ENCODE measurements at places on chromosomes 2 and 18.
A peak's percentile ranks its signal among the peaks of the same experiment; 100 is the strongest.

DNA sequence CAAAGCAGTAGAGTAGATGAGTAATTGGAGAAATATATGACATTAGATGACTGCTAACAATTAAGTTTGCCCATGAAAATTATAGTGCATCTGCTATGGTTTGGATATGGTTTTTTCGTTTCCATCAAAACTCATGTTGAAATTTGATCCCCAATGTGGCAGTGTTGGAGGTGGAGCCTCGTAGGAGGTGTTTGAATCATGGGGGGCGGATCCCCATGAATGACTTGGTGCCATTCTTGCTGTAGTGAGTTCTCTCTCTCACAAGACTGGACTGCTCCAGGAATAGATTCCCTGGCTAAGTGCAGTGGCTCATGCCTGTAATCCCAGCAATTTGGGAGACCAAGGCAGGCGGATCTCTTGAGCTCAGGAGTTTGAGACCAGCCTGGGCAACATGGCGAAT lies 9.7 kb upstream of the CUL3 start:
- DNase-seq = no peak

GRCh38 chr18:34482204-34482603 lies 227.9 kb upstream of the DTNA start:
- no peak for DNase-seq

GRCh38 chr2:157355618-157356017 lies 30.0 kb upstream of the ERMN start:
- DNase-seq = no peak

GRCh38 chr2:43854671-43855070 lies 15.9 kb downstream of the ABCG8 start:
- no peak for DNase-seq

DNA sequence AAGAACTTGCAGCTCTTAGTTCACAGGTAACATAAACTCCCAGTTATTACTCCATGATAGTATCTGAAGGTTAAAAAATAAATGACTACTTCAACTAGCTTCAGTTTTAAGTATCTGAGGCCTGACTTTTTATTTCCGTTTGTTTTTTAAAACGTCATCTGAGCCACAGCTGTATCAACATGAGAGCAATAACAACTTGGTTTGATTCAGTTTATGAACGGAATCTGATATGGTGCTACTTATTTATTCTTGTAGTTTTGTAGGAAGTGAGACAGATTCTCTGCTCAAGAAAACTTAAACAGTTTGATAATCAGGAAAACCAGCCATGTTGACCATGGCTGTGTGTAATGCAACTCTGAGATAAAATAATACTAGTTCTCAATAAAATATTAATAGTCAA lies 34.9 kb downstream of the NAB1 start:
- no peak for DNase-seq

DNA sequence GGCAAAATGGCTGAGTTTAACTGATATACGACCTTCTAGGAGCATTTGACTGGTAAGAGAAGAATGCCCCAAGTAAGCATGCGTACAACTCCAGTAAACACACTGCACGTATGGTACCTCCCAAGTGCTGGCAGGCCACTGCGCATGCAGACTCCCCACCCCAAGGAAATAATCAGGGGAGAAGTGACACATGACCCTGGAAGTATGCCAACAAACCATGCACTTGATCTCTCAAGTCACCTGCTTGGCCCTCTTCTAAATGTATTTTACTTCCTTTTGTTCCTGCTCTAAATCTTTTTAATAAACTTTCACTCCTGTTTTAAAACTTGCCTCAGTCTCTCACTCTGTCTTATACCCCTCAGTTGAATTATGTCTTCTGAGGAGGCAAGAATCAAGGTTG lies 129.8 kb upstream of the COL5A2 start:
- no peak for DNase-seq

- peak; percentile 13 for DNase-seq
Observed at GRCh38 chr2:153230977-153231376, 247.6 kb downstream of the RPRM start.

GRCh38 chr2:127305990-127306585 lies 12.1 kb upstream of the ERCC3 start:
- DNase-seq = no peak

GRCh38 chr2:88342749-88343148 lies 109.7 kb downstream of the FOXI3 start:
- DNase-seq = no peak

- DNase-seq = no peak
Observed at GRCh38 chr2:6723865-6724604, 141.7 kb downstream of the CMPK2 start.

- peak; percentile 20 for DNase-seq
Observed at GRCh38 chr2:110105608-110106467, 9.8 kb downstream of the MALL start.

- DNase-seq = no peak
Observed at GRCh38 chr2:19198381-19198780, 160.0 kb downstream of the OSR1 start.

DNA sequence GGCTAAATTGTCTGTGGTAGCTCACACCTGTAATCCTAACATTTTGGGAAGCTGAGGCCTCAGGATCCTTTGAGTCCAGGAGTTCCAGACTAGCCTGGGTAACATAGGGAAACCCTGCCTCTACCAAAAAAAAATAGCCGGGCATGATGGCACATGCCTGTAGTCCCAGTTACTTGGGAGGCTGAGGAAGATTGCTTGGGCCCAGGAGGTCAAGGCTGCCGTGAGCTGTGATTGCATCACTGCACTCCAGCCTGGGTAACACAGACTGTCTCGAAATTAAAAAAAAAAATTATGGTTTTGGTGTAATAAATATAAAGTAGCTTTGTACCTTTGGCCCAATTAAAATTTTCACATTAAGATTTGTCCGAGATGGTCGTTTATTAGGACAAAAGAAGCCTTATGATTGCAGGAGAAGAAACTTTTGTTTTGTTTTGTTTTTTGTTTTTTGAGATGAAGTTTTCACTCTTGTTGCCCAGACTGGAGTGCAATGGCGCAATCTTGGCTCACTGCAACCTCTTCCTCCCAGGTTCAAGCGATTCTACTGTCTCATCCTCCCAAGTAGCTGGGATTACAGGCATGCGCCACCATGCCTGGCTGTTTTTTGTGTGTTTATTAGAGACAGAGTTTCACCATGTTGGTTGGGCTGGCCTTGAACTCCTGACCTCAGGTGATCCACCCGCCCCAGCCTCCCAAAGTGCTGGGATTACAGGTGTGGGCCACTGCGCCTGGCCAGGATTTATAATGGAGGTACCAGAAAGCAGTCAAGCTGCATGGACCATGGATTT lies 4.1 kb downstream of the MTA3 start:
- DNase-seq = no peak

- no peak for DNase-seq
Observed at GRCh38 chr2:96799623-96799935, 16.5 kb upstream of the CNNM3 start.

- DNase-seq = no peak
Observed at GRCh38 chr2:28397043-28397381, 4.4 kb downstream of the FOSL2 start.

DNA sequence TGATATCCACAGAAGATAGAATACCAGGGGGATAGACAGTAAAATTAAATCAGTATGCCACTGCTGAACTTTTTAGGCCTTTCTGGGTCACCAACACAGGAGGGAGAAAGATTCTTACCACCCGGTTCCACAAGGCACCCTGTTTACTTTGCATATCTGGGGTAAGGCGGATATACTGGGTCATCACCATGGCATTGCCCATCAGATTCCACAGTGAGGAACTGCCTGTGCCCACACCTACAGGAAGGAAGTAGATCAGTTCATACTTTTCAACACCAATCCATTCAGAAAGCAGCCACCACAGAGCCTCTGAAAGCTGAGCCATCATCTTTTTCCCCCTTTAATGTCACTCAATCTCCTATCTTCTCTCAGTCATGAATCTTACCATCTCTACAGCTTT lies 2.0 kb downstream of the LMAN2L start:
- no peak for DNase-seq

DNA sequence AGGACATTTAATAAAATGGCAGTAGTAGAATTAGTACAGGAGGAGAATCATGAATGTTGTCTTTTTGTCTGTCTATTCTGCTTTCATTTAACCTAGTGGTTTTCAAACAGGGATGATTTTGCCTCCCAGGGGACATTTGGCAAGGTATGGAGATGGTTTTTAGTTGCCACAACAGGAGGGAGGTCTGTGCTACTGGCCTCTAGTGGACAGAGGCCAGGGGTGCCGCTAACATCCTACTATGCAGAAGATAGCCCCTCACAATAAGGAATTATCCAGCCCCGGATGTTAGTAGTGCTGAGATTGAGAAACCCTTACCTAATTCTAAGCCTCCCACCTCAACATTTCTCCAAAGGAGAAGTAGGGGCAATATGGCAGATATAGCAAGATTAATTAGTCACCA lies 18.3 kb downstream of the FASTKD2 start:
- DNase-seq = peak; percentile 21

- no peak for DNase-seq
Observed at GRCh38 chr18:31407649-31408048, 31.1 kb downstream of the DSG4 start.

DNA sequence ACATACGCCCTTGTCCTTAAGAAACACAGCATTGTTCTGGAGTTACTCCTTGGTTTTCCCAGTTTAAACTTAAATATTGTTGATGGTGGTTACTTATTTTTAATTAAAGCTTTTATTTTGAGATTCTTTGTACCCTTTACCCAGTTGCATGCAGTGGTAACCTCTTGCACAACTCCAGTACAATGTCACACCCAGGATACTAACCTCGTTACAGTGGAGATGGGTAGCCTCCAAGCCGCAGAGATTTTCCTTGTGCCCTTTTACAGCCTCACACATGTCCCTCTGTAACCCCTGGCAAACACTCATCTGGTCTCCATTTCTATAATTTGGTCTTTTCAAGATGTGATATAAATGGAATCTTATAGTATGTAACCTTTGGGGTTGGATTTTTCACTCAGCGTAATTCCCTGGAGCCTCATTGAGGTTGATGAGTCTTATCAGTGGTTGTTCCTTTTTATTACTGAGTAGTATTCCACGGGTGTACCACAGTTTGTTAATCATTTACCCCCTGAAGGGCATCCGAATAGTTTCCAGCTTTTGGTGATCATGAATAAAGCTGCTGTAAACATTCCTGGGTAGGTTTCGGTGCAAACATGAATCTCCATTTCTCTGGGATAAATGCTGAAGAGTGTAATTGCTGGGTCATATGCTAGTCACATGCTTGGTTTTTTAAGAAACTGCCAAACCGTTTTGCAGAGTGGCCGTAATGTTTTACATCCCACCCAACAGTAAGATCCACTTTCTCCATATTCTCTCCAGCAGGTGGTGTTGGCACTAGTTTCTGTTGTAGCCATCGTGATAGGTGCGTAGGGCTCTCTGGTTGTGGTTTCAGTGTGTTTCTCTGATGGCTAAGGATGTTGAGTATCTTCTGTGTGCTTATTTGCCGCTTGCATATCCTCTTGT lies 68.6 kb downstream of the DGKD start:
- no peak for DNase-seq

GRCh38 chr2:236795861-236796219 lies 226.2 kb downstream of the ACKR3 start:
- no peak for DNase-seq

GRCh38 chr2:57417007-57417406 lies 629.6 kb upstream of the VRK2 start:
- DNase-seq = no peak

DNA sequence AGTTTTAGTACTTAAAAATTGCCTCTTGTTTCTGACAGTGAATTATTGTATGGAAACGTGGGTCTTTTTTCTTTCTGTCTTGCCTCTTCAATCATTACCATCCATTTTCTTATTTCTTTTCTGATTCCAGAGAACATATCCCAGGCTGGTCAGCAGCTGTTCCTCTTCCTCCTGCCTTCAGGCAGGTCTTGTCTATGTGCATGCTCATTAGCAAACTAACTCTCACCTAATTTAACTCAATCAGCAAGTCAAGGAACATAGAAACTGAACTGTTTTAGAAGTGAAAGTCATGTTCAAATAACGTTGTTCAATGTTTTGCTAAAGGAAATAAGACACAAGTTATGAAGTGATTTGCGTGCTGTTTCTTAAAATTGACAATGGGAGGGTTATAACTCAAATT lies 241.5 kb downstream of the PTGR3 start:
- DNase-seq = no peak

- no peak for DNase-seq
Observed at GRCh38 chr18:33665187-33665586, 87.2 kb downstream of the ASXL3 start.

DNA sequence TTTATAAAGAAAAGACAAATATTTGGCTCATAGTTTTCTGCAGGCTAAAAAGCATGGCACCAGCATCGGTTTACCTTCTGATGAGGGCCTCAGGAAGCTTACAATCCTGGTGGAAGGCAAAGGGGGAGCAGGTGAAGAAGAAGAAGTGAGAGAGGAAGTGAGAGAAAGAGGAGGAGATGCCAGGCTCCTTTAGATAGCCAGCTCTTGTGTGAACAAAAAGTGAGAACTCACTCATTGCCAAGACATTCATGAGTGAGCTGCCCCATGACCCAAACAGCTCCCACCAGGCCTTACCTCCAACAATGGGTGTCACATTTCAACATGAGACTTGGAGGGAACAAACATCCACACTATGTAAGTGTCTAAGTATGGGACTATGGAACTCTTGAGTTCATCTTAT lies 14.3 kb downstream of the CCDC150 start:
- no peak for DNase-seq

DNA sequence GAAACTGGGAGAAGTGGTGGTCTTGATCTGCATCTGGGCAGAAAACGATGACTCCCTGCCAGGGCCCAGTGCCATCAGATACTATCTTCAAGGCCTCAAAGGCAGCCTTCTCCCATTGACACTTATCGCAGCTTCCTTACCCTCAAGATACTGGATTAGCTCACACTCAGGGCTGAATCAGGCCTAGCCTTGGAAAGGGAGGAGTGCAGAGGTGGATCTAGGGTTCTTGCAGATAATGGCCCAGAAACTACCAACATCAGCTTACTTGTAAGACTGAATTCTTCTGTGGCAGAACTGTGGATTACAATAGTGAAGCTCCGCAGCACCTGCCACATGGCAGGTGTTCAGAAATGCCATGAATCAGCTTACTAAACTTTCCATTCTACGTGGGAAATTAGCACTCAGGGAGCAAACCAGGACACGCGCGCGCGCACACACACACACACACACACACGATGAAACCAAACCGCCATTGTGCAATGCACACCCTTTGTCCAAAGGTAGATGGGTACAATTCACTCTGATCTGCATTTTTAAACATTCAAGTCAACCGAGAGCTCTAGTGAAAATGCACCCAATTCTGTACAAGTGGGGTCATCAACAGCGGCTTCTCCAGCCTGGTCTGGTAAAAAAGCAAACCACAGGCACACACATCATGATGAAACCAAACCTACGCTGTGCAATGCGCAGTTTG lies 26.3 kb upstream of the TMEM182 start:
- no peak for DNase-seq

DNA sequence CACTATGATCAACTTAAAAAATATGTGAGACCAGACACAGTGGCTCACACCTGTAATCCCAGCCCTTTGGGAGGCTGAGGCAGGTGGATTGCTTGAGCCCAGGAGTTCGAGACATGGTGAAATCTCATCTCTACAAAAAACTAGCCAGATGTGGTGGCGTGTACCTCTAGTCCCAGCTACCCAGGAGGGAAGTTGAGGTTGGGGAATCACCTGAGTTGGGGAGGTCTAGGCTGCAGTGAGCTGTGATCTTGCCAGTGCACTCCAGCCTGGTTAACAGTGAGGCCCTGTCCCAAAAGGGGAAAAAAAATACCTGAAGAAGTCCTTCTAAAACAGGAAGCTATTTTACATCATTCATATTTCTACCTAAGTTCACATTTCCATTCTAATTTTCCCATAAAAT lies 144.0 kb downstream of the EML6 start:
- no peak for DNase-seq
